ENCODE measurements at places on chromosomes 3 and 15.

DNA sequence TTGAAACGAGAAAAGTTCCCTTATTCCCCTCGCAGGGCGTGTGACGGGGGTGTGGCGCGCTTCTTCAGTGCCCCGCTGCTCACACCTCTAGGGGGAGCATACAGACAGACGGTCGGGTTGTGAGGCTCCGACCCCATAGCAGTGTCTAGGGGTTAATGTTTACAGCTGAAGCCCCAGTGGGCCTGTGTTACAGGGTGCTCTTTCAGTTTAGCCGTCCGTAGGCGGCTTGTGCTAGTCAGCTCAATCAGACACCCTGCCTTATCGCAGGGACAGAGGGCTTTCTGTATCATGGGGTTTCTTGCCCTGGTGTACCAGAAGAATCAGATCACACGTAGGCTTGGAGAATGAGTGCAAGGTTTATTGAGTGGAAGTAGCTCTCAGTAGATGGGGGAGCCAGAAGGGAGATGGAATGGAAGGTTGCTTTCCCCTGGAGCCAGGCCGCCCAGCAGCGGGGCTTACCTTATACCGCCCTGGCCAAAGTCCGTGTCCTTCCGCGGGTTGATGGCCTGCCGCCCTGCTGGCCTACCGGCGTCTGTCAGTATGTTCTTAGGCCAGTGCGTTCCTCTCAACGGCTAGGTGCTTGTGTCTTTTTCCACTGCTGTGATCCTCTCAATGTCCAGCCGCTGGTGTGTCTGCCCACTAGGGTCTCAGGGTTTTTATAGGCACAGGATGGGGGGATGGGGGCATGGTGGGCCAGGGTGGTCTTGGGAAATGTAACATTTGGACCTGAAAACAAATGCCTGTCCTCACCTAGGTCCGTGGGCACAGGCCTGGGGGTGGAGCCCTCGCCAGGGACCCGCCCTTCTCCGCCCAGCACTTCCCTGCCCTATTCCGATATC is 32.2 kb upstream of the ACP3 start:
- no peak for DNase-seq

GRCh38 chr15:68499620-68500312 is 67.8 kb upstream of the ITGA11 start:
- DNase-seq = no peak

DNA sequence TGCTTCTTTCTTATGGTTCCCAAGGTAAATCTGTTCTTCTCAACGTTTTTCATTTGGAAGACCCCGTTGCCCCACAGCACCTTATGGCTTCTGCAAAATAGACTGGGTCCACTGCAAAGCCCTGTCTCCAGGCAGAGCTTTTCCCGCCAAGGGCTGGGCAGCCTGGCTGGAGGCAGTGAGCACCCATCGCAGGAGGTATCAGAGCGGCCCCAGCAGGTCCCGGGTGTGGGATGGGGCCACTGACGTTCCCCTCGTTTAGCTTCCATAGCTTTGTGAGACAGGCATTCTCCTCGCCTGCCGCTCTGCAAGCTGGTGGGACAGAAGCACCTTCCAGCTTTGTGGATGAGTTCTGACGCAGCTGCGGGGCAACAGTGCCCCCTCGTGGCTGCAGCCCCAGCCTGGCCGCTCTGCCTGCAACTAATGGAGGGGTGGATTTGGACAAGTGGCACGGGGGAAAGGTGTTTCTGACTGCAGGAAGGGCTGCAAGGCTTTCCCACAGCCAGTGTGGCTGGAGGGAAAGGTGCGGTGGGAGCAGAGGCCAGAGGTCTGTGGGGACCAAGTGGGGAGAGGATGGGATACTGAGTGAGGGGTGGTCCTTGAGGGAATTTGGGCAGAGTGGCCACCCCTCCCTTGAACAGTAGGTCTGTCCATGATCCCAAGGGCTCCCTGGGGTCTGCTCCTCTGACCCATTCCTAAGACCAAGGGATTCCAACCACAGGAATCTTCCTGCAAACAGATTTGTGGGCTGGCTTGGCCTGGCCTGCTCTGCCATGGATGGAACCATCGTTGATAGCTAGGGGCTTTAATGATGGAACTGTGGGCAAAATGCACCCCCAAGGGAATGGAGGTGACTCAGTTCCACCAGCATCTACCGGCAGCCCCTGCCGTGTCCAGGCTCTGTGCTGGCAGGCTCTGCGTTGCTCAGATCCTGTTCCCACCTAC is 99.4 kb downstream of the FBLN2 start:
- peak; percentile 85 for DNase-seq

DNA sequence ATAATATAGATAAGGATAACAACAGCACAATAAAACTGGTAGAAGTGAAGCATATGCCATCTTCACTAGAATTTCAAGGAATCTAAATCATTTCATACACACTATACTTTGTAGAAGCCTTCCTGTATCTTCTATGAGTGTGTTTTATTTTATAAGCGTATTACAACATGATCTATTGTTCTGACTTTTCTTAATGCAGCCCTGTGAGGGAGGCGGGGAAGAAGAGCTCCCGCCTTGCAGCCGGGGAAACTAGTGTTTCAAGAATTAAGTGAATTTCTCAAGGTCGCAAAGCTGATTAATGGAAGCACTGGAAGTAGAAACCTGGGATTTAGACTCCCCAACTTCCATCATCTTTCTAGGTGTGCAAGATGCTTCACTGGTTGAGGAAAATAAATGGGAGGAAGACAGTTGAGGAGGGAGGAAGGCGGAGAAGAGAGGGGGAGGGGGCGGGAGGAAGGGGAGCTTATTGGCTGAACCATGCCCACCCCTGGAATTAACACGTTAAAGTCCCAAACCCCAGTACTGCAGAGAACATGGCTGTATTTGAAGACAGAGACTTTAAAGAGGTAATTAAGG is 32.9 kb downstream of the VGLL4 start:
- DNase-seq = no peak

GRCh38 chr3:126438746-126439145 is 36.9 kb downstream of the ZXDC start:
- no peak for DNase-seq
